RPMI7951 (cell line): ENCODE measurements at places on chromosomes 11 and 22.

GRCh38 chr11:58957922-58958321 is 18.6 kb downstream of the GLYATL1 start:
- DNase-seq = peak; percentile 32

- DNase-seq = peak; percentile 57
These were observed 2.8 kb downstream of the MYH9 start for GRCh38 chr22:36384766-36385481.

- no peak for DNase-seq
These were observed 1002.7 kb downstream of the BRD1 start for GRCh38 chr22:48824712-48825651.

GRCh38 chr22:33597274-33597985 is 322.8 kb downstream of the LARGE1 start:
- no peak for DNase-seq

DNA sequence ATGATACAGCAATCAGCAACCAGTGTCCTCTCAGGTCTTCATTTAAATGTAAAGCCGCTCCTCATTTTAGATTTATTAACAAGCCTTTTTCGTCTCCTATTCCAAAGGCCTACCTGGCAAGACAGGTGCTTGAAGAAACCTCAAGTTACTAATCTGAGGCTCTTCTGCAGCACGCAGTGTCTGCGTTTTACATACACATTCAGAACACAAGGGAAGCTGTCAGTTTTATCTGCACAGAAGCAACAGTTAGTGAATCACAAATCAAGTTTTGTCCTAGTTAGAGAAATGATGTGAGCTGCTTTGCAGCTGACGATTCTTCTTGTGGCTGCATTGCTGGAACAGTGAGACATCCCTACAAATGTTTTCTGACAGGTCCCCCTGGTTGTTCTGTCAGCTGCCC is 308.8 kb upstream of the NARS2 start:
- DNase-seq = peak; percentile 19

GRCh38 chr11:69828276-69828970 is 9.2 kb upstream of the FGF3 start:
- DNase-seq = no peak

DNA sequence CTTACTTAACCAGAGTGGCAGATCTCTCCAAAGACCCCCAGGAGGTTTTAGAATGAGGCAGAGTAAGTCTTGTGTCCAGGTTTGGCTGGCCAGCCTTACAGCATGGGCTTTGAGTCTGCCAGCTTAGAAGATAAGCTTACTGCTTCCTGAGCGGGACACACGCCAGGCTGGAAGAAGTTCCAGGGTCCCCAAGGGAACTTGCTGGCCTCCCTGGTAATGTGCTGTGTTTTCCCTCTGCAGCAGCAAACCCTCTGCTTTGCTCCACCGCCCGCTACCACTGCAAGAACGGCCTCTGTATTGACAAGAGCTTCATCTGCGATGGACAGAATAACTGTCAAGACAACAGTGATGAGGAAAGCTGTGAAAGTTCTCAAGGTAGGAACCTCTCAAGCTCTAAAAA is 154.2 kb downstream of the LDLRAD3 start:
- no peak for DNase-seq

DNA sequence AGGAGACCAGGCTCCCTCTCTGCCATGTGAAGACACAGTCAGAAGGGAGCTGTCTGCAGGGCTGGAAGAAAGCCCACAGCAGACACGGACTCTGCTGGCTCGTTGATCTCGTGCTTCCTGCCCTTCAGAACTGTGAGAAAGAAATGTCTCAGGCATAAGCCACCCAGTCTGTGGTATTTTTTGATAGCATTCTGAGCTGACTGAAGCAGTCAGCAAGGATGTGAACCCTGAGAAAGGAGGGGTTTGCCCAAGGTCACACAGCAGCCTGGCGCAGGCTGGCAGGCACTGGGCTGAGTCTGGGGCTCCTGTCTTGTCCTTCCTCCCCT is 255.1 kb upstream of the B3GAT1 start:
- DNase-seq = no peak

DNA sequence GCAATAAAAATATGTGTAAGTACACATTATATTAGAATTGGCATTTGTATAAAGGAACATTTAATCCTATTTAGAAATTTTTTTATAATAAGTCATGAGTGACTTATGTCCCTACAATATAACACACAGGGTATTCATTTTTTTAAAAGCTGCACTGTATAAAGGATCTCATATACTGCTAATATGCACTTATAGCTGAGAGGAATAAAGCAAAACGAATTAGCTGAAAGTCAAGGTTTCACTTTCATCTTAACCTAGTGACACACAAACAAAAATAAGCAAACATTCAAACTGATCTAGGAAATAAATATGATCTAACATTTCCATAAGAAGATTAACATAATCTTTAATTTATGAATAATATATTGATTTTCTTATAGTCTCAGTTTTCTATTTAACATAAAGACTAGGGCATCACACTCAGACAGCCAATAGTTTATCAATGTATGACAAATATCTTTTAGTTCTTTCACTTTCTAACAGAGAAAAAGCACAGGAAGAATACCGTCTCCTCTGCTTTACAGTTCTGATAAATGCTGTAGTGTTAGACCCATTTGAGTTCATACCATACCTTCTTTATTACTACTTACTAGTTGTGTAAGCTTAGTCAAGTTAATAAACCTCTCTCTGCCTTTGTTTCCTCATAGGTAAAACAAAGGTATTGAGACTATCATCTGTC is 42.9 kb downstream of the DCDC1 start:
- DNase-seq = peak; percentile 1

DNA sequence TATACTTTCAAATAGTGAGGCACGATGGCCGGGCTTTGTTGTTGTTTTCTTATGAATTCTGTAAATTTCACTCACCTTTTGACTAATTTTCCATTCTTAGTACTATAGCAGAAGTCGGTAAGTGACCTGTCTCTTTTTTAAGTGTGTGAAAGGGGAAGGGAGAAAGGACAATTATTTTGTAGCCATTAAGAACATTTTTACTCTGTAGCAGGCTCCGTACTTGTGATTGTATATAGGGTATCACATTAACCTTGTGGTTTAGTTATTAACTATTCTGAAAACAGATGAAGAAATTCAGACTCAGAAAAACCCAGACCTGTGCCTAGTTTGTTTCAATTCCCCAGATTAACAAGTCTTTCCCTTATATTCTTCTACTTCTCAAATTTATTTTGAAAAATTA is 78.7 kb downstream of the CASP12 start:
- no peak for DNase-seq

DNA sequence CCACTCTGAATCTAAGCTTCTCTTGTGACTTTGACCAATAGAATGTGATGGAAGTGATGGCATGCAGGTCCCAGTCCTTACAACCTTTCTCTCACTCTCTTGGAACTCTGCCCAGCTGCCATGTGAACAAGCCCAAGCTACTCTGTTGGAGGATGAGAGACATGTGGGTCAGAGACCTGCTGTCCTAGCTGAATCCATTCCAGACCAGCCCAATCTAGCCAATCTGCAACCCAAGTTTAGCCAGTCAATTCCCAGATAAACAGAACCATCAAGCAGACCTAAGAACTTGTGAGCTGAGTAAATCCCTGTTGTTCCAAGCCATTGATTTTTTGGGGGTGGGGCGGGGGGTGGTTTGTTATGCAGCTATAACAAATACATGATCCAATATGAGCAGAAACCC is 69.2 kb upstream of the GRK3 start:
- DNase-seq = no peak

DNA sequence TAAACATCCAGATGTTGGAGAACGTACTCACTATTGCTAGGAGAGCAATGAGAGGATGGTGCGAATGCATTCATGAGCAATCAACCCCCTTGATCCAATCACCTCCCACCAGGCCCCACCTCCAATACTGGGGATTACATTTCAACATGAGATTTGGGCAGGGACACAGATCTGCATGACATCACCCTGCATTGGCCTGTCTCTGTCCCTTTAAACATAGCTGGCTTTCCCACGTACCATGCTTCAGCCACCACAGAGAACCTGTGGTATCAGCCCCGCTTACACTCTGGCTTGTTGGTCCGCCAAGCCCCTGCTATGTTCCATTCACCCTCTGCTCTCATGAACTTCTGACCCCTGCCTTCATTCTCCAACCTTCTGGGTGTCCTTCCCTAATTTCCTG is 157.5 kb upstream of the E2F8 start:
- DNase-seq = no peak

GRCh38 chr11:77559686-77560401 is 29.9 kb upstream of the AQP11 start:
- DNase-seq = peak; percentile 82

DNA sequence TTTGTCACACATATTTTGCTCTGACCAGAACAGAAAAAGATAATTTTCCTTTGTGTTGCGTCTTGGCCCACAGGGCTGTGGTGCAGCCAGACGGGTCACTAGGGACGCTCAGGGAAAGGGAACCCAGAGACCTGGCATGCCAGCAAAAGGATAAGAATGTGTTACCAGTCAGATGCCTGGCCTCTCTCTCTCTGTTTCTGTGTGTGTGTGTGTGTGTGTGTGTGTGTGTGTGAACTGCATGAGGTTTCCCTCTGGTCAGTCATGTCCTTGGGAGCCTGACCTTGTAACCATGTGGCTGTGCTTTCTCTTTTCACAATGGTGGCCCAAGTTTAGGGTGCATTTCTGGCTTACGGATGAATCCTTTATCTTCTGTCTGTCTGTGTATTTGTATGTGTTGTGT is 25.4 kb downstream of the CCKBR start:
- no peak for DNase-seq

GRCh38 chr11:19660076-19660475 is 52.6 kb upstream of the NAV2 start:
- DNase-seq = peak; percentile 93

DNA sequence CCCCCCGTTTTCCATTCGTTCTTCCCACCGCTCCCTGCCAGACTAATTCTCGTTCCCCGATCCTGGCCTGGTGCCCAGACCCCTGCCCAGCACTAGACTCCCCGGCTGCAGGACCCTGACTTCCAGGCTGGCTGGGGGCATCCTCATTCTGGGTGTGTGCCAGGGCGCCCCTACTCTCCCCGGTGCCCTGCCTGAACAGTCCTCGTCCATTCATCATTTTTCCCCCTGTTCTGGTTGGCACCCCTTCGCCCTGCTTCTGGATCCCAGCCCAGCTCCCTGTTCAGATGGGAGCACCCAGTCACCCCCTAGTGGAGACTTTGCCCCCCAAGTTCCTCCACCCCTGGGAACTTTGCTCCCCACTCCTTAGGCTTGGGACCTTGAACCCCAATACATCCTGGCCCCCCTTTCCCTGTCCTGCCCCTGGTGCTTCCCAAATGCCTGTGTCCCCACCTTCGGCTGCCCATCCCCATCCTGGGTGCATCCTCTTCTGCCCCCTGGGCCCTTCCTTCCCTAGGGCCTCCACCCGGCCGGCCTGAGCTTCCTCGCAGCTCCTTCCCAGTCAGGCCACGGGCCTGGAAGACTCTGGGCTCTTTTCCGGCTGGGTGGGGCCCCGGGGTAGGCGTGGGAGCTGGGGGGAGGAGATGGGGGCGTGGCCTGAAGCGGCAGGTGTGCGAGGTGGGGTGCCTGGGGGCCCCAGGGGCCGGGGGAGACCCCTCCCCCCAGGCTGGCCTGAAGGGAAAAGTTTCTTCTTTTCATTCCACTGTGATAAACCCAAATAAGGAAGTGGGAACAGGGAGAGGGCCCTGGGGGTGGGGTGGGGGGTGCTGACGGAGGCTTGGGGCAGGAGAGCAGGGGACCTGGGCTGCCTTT is 908 bp downstream of the PLCB3 start:
- DNase-seq = peak; percentile 50

DNA sequence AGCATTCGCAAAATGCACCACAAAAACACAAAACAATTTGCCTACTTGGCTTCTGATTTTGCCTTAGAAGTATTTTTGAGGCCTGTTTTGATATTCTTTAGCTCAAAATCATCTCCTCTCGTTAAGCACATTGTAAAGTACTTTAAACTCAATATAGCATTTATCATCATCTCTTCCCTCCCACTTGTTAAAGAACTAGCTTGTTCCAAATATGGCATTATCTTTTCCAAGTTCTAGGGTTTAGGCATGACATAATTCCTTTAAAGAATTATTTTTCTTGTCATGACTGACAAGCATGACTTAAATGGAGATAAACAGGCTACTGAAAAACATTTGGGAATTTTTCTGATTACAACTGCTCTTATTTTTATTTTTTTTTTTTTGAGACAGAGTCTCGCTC is 21.3 kb downstream of the CELF1 start:
- no peak for DNase-seq

GRCh38 chr11:19938169-19938856 is 222.0 kb downstream of the DBX1 start:
- DNase-seq = peak; percentile 56

- no peak for DNase-seq
These were observed 14.4 kb upstream of the GRK2 start for GRCh38 chr11:67251841-67252240.

GRCh38 chr11:104487046-104487806 is 323.3 kb upstream of the PDGFD start:
- no peak for DNase-seq

- DNase-seq = no peak
These were observed 405.3 kb upstream of the CCDC90B start for GRCh38 chr11:83691451-83691950.

GRCh38 chr11:33025339-33025722 is 9.7 kb downstream of the DEPDC7 start:
- DNase-seq = no peak

GRCh38 chr22:47180796-47181195 is 418.3 kb downstream of the TBC1D22A start:
- DNase-seq = no peak

- DNase-seq = no peak
These were observed 77.9 kb downstream of the KCNQ1 start for GRCh38 chr11:2522631-2523255.

DNA sequence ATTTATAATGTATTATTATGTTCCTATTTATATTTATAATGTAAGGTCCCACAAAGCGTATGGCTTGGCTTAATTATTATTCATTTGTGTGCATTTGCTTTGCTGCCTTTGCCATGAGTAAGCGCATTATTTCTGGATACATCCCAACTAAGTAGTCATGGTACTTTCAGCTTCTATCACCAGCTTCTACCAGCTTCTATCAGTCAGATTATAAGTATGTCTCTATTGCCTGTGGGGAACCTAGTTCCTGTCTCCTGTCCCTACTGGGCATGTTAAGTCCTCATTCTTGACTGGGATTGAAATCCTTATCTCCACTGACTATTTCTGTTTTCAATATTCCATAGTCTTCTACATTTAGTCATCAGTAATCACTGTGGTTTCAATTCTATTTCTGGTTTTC is 33.5 kb upstream of the OR10W1 start:
- DNase-seq = peak; percentile 79
